ENCODE measurements at places on chromosomes 1 and 21.

DNA sequence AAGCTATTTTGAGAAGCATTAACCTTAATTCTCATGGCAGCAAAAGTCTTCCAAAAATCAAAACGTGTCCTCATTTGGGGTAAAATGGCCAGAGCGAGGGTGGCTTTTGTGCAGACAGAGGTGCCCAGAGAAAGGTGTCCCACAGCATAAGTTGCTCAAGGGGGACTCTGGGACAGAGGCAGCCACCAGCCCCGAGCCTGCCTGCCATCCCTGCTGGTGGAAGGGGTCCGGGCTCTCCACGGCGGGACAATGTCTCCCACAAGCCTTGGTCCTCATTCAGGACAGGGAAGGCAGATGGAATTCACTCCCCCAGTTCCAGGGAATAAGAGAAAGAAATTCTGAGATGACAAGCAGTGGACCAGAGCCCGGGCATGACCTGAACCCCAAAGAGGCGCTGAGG, 12.6 kb upstream of the ARHGEF16 start:
- DNase-seq = no peak

DNA sequence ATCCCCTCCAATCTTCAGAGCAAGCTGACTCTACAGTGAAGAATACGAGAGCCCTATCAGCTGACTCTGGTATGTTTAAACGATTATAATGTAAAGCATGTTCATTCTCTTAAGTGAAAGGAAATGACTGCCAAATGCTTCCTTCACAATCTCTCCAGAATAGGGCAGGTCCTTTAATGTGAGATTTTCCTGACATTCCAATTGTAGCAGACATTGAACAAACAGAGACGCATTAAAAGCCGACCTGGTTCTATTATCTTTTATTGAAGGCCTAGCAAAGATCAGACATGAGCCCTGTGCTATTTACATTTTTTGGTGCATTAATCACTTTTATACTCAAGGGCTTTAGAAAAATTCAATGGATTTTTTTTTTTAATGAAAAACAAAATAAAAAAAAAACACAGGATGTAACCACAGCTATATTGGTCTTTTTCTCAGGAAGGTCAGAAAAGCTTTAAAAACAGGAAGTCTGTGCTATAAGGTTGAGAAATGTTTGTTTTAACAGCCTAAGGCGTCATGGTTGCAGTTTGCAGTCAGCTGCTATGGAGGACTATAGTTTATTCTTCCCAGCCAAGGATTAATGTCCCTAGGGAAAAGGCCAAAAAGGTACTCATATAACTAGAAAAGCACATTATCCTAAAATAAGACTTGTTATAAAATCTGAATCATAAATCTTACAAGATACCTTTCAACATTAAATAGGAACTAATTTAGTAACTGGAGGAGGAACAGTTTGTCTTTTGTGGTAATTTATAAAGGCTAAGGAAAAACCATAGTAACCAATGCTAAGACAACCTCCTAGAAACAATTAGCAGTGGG, 104.8 kb downstream of the RERE start:
- no peak for DNase-seq

GRCh38 chr1:238960071-238960470, 426.3 kb upstream of the CHRM3 start:
- DNase-seq = no peak

- DNase-seq = no peak
Observed at GRCh38 chr1:224720216-224720615, 104.1 kb downstream of the CNIH3 start.

DNA sequence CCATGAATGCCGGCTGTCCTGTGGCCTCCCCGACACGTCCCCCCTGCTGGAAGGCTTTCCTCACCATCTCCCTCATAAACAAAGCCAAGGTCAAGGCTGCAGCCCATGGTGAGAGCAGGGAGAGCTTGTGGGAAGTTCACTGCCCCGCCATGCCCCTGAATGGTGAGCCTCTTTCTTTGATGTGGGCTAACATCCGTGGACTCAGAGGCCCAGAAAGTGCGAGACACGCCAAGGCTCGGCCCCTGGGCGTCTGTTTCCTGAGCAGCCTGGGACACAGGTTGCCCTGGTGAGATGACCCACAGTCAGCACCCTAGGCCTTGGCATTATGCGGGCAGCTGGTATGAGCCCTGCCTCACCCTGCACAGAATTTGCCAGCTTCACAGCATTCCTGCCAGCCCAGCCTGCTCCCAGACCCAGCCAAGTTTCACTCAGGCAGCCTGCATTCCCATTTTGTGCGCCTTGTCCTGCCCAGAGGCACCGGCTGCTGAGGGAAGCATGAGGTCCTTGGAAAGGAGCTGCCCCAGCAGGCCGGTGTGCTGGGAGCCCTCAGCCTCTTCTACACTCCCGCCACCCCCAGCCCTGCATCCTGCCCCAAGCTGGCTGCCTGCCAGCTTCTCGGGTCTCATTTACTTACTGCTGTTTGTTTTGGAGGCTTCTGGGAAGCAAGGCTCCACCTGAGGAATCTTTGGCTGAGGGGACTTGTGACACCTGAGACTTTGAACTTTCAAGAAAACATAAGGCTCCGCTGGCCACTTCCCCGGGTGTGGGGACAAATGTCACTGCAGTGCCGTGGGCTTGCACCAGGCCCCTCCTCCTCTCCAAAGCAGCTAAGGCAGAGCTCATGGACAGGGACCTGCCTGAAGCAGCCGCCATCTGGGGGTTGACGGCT, 31.9 kb downstream of the NEK2 start:
- no peak for DNase-seq

DNA sequence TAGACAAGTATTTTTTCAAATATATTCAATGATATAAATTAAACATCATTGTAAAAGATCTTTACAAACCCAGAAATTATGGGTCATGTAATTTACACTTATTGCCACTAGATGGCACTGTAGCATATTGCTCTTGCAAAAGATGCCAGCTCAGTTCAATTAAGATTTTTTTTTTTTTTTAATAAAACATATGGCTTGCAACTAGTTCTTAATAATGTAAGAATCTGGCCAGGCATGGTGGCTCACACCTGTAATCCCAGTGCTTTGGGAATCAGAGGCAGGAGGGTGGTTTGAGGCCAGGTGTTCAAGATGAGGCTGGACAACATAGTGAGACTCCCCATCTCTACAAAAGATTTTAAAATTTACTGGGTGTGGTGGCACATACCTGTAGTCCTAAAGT, 49.4 kb upstream of the DESI2 start:
- DNase-seq = peak; percentile 10

DNA sequence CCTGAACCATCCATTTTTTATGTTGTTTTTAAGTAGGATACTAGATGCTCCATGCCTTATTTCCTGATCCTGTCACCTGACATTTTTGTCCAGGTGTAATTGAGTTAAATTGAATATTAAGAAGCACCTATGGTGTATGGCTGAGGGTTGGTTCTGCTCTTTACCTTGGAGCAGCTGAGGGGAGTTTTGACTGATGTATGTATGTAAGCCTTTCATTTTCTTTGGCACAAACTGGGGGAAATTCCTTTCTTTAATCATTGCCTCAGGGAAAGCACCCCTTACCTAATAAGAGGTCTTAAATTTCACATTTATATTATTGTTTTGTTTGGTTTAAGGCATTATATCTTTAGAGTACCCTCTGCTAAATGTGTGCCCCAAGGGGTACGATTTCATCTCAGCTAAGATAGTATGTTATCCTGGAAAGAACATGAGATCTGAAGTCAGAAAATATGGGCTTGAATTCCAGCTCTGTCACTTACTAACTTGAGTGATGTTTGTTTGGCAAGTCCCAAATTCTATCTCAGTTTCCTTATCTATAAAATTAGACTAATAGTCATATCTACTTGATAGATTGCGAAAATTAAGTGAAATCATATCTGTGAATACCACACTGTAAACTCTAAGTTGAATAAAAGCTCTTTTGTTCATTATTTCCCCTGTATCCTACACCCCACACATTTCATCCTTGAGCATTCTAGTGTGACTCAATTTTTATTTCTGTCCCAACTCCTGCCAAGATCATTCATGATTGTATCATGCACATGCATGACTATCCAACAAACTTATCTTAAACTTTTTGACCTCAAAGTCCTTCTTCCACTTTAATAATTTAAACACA, 57.7 kb upstream of the NUF2 start:
- DNase-seq = no peak

DNA sequence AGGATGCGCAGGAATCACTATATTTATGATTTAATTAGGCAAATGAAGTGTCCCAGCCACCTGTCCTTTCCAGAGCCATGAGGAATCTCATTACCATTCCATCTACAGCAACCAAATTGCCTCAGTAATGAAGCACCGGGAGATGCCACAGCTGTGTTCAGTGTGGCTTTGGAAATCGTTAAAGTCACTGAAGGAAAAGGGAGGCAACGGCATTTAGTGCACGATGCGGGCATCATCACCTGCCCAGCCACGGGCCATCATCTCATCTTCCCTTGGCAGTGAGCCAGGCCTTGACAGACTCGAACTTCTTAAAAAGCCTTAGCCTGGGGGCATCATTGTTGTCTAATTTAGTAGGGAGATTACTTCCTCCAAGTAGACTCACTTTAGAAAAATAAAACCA, 67.8 kb downstream of the CNIH3 start:
- DNase-seq = no peak

- no peak for DNase-seq
Observed at GRCh38 chr1:156912310-156912709, 8.1 kb upstream of the LRRC71 start.

- no peak for DNase-seq
Observed at GRCh38 chr1:205858141-205858961, 8.4 kb upstream of the PM20D1 start.

DNA sequence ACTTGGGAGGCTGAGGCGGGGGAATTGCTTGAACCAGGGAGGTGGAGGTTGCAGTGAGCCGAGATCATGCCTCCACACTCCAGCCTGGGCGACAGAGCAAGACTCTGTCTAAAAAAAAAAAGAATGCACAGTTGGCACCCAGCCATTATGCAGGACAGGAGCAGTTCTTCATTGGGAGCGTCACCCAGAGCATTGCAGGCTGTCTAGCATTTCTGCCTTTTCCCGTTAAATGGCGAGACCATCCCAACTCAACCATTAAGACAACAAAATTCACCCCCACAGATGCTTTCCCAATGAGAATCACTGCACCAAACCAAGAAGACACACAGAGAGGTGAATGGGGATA, 105.8 kb downstream of the EDEM3 start:
- no peak for DNase-seq

- peak; percentile 41 for DNase-seq
Observed at GRCh38 chr1:32199717-32200072, 700 bp upstream of the CCDC28B start.

DNA sequence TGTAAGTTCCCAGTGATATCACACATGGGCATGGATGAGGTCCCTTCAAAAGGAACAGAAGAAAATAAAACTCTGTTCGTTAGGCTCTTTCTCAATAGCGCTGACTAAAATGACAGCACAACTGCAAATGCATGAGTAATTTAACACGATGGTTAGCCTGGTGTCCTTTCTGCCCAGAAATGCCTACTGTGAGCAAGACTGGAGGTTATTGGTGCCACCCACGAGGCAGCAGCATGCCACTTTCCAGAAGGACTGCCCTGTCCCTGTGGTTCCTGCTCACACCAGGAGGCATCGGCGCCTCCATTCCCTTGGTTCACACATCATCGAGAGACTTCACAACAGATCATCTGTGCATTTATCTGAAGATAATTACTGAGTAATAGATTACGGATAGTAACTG, 26.2 kb downstream of the VPS26C start:
- DNase-seq = no peak

- no peak for DNase-seq
Observed at GRCh38 chr21:37536616-37537278, 170.2 kb downstream of the DYRK1A start.

GRCh38 chr1:221606256-221606655, 135.6 kb downstream of the DUSP10 start:
- DNase-seq = no peak

DNA sequence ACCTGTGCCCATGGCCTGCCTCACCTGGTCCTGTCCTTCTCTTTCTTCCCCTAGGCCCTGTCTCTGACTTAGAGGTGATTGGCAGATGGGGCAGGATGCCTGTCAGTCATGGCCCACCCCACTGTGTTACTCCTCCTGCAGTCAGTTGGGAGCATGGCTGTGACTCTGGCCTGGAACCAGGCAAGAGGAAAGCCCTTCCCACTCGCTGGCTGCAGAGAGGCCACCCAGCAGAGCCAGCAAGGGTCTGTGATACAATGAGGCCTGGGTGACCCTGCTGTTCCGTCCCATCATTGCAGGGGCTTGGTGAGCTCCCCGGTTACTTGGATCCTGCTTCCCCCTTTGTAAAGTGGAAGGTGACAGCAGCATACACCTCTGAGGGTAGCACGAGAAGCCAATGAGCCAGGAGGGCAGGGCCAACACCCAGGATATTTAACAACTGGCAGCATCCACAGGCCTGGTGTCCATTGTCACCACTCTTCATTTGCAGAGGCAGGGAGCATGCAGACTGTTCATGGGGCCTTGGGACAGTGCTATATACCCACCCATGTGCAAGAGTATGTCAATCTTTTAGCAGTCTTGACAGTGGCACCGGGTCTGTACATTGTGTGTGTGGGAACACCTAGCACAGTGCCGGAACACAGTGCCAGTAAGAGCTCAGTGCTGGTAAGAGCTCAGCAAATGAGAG, 191.0 kb upstream of the C1orf174 start:
- DNase-seq = no peak

GRCh38 chr21:32826329-32827167, 55.0 kb upstream of the PAXBP1 start:
- peak; percentile 76 for DNase-seq

DNA sequence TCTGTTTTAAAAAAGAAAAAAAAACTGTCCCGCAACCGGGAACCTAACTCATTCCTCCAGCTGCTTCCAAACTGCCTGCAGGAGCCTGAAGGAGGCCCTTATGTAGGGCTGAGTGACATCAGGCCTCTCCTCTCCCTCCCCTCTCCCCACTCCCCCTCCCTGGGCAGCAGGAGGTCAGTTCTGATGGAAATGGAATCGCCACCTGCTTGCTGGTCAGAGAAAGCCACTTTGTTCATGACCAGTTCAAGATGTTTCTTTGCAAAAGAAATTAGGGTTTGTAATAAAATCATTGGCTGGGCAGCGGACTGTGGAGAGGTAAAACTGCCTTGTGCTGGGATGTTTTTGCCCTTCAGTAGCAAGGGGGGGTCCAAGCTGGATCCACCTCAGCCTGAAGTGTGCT, at the start of gene MAP1LC3C:
MAP1LC3C (minus strand) TSS at position 73 of the 400 bp plus-strand sequence. CDS start 90 bp downstream, outside the sequence.
- DNase-seq = no peak

DNA sequence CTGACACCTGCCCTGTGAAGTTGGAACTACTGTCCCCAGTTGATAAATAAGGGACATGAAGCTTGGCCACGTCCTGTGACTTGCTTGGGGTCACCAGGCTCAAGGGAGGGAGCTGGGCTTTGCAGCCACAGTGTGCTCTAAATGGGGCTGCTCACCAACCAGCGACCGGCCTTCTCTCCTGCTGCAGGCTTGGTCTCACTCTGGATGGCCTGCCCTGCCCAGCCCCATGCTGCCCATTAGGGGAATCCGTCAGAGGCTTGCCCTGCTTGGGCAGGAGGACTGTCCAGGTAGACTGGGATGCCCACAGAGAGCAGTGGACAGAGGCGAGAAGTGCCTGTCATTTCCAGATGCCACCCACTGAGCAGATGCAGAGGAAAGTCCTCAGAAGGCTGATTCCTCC, 1.2 kb upstream of the CENPS start:
- no peak for DNase-seq

GRCh38 chr21:44509539-44509938, 30.5 kb downstream of the KRTAP10-1 start:
- no peak for DNase-seq

GRCh38 chr1:54806931-54807611, 5.9 kb upstream of the TTC22 start:
- no peak for DNase-seq
